ENCODE measurements at places on chromosomes 12 and 14. TPM values are rescaled to one million over a fixed set of nuclear protein-coding genes. Genes with fewer than 3 reads are reported as not detected.
A peak's percentile ranks its signal among the peaks of the same experiment; 100 is the strongest.

The CLEC2A gene
- total RNA-seq = not detected

- H3K27me3 ChIP-seq = no peaks in the 10 kb centered on the region
- DNase-seq = no peak
- no peaks in the 10 kb centered on the region for H3K36me3 ChIP-seq
- no peaks in the 10 kb centered on the region for H3K4me1 ChIP-seq
- no peak overlapping the region for H3K27ac ChIP-seq
Measured at GRCh38 chr14:104420990-104421389, 158.6 kb upstream of the C14orf180 start.

The LRP1-AS gene
- not detected for total RNA-seq

GRCh38 chr12:121295116-121295745 is 1.3 kb downstream of the CAMKK2 start:
- peak overlapping the region; percentile 78 for H3K27ac ChIP-seq
- no peaks in the 10 kb centered on the region for H3K27me3 ChIP-seq
- DNase-seq = peak; percentile 28
- peaks cover 15% of the 10 kb centered on the region for H3K36me3 ChIP-seq

The SERPINA12 gene
- not detected for total RNA-seq

GRCh38 chr14:54985156-54985555 is 41.7 kb downstream of the WDHD1 start:
- no peaks in the 10 kb centered on the region for H3K27me3 ChIP-seq
- H3K36me3 ChIP-seq = peaks cover 46% of the 10 kb centered on the region
- no peaks in the 10 kb centered on the region for H3K4me1 ChIP-seq

- peaks cover 2% of the 10 kb centered on the region for H3K27me3 ChIP-seq
- H3K4me1 ChIP-seq = no peaks in the 10 kb centered on the region
- H3K4me3 ChIP-seq = no peak overlapping the region
- no peak for DNase-seq
- H3K36me3 ChIP-seq = no peaks in the 10 kb centered on the region
Measured at GRCh38 chr12:129067491-129067890, 214.2 kb downstream of the GLT1D1 start.

GRCh38 chr12:116513944-116514343 is 45.2 kb upstream of the MAP1LC3B2 start:
- no peaks in the 10 kb centered on the region for H3K36me3 ChIP-seq
- DNase-seq = no peak
- peaks cover 5% of the 10 kb centered on the region for H3K27me3 ChIP-seq
- H3K4me3 ChIP-seq = no peak overlapping the region
- H3K4me1 ChIP-seq = no peaks in the 10 kb centered on the region
- H3K27ac ChIP-seq = no peak overlapping the region

GRCh38 chr12:18998343-18999261 is 130.9 kb upstream of the PLEKHA5 start:
- no peak overlapping the region for H3K4me3 ChIP-seq
- no peak overlapping the region for H3K27ac ChIP-seq
- no peak for DNase-seq
- no peaks in the 10 kb centered on the region for H3K4me1 ChIP-seq
- no peaks in the 10 kb centered on the region for H3K27me3 ChIP-seq

DNA sequence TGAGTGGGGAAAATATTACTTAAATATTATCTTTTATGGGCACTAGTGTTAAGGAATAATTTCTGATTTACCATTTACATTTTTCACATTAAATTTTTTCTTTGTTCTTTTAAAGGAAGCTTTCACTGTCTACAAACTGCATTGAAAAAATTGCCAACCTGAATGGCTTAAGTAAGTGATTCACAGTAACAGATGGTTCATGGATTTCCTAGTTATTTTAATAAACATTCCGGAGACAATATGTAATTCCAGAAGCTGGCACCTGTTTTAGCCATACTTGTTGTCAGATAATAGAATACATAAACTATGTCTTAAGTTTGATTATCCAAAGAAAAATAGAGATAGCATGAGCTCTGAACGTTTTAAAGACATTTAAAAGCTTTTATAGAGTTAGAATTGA is 17.1 kb downstream of the DNAL1 start:
- no peak for DNase-seq
- no peak overlapping the region for H3K27ac ChIP-seq
- no peaks in the 10 kb centered on the region for H3K27me3 ChIP-seq
- peaks cover 2% of the 10 kb centered on the region for H3K4me1 ChIP-seq
- no peaks in the 10 kb centered on the region for H3K36me3 ChIP-seq
